Stimulated activated CD4-positive, alpha-beta T cell treated with anti-CD3 and anti-CD28 coated beads, Interleukin-12 subunit alpha, Interleukin-12 subunit beta, amount 100 ng/mL, for 24 hours (primary cell): ENCODE measurements at places on chromosomes 11 and 22.

- DNase-seq = no peak
These were observed 476 bp downstream of the ARHGAP32 start for GRCh38 chr11:129191649-129192048.

DNA sequence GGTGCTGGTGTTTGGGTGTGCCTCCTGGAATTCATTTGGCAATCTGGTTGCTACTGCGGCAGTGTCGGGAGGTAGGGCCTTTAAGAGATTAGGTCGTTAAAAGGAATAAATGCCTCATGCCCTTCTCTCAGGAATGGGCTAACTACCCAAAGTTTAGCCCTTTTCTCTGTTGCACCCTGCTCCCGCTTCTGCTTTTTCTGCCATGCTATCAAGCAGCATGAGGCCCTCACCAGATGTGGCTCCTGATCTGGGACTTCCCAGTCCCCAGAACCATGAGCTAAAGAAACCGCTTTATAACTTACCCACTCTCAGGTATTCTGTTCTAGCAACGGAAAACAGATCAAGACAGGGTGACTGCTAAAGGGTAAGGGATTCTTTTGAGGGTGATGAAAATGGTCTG lies 6.3 kb downstream of the EIF3D start:
- DNase-seq = no peak

- DNase-seq = no peak
These were observed 40.2 kb upstream of the EED start for GRCh38 chr11:86204356-86204755.

DNA sequence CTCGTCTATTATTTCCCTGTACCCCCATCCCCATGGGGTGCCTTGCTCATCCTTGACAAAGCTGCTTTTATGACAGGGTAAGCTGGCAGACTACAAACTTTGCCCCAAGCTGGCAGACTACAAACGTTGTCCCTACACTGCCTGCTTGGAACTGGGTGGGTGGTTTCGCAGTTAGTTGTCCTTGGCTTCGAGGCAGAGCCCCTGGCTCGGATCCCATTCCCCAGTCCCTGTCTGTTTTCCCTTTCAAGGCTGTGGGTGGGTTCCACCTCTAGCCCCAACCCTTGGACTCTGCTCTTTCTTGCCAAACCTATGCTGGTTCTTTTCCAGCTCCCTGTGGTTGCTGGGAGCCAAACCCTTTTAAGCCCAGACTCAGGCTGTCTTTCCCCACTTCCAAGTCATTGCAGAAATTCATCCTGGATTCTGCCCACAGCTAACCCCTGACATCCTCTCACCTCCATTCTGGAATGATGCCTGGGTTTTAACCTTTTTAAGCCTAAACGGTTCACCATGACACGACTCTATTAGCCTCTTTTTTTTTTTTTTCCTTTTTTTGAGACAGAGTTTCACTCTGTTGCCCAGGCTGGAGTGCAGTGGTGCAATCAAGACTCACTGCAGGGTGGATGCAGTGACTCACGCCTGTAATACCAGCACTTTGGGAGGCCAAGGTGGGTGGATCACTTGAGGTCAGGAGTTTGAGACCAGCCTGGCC lies 9.2 kb upstream of the RBM14 start:
- no peak for DNase-seq
